ENCODE measurements at places on chromosomes 3 and 15. TPM values are rescaled to one million over a fixed set of nuclear protein-coding genes. Genes with fewer than 3 reads are reported as not detected.
A peak's percentile ranks its signal among the peaks of the same experiment; 100 is the strongest.

DNA sequence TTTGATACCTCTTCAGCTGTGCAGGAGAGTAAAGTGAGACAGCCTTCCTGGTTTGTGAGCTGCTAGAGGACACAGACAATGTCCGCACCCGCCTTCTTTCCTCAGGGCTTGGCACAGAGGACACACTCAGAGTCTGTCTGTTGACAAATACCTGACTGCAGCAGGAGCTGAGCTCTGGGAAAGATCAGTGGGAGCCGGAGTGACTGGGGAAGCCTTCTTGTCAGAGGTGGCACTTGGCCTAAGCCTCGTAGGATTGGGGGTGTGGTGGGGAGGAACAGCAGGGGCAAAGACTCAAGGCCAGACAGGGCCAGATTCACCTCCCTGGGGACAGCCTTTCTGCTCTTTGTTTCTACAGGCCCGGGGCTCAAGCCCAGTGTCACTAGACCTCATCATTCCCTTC lies 3.3 kb upstream of the IL17RC start:
- DNase-seq = no peak

DNA sequence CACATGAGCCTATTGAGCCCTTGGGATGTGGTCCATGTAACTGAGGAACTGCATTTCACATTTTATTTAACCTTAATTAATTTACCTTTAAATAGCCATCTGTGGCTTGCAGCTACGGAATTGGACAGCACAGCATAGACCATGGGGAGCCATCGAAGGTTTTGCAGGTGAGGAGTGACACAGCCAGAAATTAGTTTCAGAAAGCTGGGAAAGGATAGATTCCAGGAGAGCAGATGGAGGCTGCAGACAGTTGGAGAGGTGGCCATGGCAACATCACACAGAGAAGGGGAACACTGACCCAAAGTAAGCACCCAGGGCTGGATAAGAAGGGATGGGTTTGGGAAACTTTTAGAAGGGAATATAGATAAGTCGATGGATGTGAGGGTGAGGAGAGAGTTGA lies 100.1 kb upstream of the SLC6A11 start:
- DNase-seq = no peak

DNA sequence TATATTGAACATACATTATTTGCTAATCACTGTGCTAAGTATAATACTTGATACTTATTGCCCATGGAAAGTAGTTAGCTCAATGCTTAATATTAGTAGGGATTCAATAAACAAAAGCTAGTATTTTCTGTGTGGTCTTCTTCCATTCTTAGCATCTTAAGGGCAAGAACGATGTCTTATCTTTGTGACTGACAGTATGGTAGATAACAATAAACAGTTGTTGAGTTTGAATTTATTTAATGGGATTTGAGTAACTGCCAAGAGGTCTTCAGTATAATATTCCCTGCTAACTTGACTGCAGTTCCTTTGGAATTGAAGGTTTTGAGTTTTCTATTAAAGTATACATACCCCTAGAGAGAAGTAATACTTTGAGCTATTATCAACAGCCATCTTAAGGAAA lies 70.1 kb downstream of the ZNF609 start:
- DNase-seq = no peak

- peak; percentile 80 for DNase-seq
Measured at GRCh38 chr15:70863450-70864218, 9.7 kb upstream of the LARP6 start.

DNA sequence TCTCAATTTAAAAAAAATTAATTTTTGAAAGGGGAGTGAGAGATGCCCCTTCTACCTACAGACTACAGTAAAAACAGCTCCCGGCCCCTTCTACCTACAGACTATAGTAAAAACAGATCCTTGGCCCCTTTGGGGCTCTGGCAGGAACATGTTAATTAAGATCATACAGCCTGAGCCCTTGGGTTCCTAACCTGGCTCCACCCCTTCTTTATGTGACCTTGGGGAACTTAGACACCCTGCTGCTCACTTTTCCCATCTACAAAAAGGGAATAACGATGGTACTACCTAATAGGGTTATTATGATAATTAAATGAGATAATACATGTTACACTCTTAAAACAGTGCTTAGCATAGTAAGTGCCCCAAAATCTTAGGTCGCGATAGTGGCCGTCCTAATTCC lies 60.1 kb upstream of the SEC61A1 start:
- no peak for DNase-seq

DNA sequence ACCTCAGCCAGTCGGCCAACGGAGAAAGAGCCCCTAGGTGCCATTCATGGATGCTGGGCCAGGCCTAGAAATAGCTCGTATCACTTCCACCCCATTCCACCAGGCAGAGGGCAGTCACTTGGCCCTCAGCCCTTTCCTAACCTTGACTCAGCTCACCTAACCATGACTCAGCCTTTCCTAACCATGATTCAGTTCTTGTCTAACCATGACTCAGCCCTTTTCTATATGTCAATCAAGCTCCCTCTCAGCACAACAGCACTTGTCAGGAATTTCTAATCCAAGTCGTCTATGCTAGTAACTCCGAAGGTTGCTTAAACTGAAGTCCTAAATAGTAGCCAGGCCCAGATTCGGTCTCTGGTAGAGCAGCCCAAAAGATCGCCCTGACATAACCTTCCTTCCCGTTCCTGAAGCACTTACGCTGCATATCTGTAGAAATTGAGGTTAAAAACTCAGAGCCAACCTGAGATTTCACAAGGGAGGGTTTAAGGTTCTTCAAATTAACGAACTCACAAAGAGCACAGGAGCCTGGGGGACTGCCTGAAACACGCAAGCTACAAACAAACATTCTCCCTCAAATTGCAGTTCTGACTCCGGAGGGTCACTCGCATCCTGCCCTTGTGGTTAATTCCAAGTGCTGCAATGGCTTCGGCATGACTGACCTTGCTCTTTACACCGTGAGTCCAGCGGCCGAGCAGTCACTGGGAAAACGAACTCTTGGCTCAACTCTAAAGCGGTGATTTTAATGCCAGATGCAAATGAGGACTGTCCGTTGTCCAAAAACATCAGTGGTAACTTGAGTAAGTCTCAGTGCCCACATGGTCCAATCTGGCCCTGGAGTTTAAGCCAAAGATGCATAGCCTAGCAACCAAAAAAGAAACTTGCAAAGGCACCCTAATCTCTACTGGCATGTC lies 99.9 kb downstream of the ADAMTS17 start:
- DNase-seq = peak; percentile 69

GRCh38 chr15:77107531-77108355 lies 36.8 kb upstream of the TSPAN3 start:
- peak; percentile 42 for DNase-seq

DNA sequence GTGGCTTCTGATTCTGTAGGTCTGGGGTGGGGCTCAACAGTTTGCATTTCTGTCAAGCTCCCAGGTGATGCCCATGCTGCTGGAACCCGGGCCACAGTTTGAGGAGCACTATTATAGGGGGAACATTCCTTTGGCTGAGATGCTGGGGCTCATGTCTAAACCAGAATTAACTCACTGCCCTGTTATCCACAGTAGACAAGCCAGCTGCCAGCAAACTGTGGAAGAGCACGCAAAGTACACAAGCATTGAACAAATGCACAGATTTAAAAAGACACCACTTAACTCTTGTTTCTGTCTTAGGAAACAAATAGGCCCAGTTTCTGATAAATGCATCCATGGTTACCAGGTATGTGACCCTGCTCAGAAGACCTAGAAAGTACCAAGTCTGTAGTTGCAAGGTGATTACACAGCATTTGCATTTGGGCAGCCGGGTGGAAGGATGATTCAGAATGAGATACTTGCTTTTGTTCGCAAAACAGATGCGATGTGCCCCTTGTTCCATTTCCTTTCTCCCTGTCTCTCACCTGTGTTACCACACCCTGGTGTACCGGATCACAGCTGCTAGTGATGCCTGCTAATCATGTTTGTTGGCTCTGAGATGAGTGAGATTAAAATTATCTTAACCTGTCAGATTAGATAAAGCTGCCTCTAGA lies 12.4 kb downstream of the GYG1 start:
- no peak for DNase-seq

GRCh38 chr3:8143186-8143585 lies 358.4 kb upstream of the LMCD1 start:
- DNase-seq = peak; percentile 0

GRCh38 chr15:52563501-52564060 lies 5.2 kb downstream of the ARPP19 start:
- DNase-seq = no peak

DNA sequence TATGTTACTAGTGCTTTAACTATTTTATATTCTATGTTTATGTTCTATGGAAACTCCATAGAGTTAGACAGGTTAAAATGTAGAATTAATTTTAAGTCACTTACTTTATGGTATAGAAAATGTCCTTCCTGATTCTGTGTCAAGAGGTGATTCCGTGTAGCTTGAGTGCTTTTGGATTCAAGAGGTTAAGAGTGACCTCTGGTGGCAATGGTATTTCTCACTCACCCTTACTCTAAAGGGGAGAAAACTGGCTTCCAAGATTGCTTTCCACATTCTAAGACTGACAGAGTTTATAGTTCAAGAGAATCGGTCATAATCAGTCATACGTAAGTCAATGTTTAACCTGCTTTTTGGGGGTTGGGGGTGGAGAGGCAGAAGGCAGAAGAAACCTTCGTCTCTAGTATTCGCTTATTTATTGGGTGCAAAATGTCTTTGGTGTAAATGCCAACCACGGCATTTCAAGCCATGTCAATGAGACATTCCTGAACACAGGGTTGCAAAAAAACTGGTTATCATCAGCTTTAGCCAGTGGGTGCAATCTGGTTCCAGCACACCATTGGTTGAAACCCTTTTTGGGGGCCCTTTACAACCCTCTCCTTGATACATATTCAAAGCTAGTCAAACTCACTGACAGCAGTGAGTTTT lies 92.0 kb upstream of the VGLL3 start:
- DNase-seq = no peak

- no peak for DNase-seq
Measured at GRCh38 chr3:88462230-88462629, 312.5 kb downstream of the C3orf38 start.

- no peak for DNase-seq
Measured at GRCh38 chr3:133713347-133713746, 32.8 kb upstream of the TF start.

- no peak for DNase-seq
Measured at GRCh38 chr3:16127249-16127648, 47.2 kb upstream of the GALNT15 start.

- no peak for DNase-seq
Measured at GRCh38 chr15:40499931-40500330, 29.1 kb downstream of the CHST14 start.

GRCh38 chr15:94230883-94231722 lies at the start of gene MCTP2:
MCTP2 (plus strand) TSS chr15:94231561; CDS start chr15:94298266, 66,705 bp downstream.
- DNase-seq = peak; percentile 89

GRCh38 chr3:186883686-186884058 lies 41.2 kb downstream of the ADIPOQ start:
- DNase-seq = no peak

- DNase-seq = peak; percentile 62
Measured at GRCh38 chr3:178568155-178568731, 32.0 kb downstream of the KCNMB2 start.

GRCh38 chr15:60006203-60006862 lies 2.2 kb downstream of the FOXB1 start:
- peak; percentile 55 for DNase-seq

DNA sequence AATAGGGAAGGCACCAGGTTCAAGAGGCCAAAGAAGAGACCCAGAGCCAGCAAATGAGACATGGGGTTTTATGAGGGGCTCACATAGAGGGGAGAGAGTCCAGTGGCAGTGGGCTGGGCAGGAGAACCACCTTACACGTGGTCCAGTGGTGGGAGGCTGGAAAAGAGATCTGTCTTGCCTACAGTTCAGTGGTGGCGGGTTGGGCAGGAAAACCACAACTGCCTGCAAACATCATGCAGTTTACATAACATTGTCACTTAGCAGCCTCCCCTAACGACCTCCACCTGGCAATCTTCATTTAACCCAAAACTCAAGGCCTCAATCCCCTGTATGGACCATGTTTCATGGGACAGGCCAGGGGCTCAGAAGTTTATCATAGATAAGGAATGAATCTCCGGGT lies 29.1 kb downstream of the CRYGS start:
- DNase-seq = no peak

DNA sequence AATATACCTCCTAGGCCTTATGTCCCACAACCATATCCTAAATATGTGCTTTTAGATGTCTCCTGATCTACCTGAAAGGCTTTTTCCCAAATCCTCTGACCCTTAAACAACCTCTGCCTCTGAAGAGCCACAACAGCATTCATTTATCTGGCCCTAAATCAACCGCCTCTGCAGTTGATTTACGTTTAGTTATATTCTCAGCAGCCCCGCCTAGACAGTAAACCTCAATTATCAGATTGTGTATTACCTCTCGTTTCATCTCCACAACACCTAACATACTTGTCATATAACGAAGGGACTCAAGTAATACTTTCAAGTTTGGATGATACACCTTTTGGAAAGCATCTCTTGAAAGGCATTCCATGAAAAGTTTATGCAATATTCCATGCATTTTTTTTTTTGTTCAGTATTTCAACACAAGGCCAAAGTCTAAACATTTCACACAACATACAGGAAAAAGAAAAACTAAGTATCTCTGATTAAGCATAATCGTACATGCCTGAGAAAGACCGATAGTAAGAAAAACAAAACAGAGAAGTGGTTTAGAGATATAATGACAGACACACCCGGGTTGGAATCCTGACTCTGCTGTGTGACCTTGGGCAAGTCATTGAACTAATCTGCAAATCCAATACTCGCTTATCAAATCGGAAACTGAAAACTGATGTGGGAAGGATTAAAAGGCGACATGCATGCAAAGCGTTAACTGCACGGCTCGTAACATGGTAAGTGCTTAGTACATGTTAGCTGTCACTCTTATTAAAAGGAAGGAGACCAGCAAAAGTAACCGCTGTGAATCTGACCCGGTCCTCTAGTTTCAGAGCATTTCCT lies 778 bp downstream of the CRBN start:
- DNase-seq = no peak

DNA sequence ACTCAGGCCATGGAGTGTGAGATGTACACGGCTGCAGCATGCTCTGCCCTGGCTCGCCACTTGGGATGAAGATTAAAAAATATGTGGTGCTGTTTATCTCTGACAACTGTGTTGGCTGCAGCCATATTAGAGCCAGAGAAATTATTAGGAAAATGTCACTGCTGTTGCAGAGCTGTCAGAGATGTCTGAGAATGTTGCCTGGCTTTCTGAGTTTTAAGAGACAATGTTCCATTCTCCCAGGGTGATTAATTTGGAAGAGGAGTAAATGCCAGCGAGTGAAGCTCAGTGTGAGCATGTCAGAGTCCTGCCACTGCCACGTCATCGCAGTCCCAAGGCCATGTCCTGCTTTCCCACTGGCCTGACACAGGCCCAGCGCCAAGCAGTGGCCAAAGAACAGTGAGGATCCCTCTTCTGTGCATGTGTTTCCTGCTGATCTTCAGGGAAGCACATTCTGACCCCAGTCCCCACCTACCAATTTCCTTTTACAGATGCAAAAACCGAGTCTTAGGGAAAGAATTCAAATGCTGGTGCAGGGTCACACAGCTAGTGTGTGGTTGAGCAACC lies 370.9 kb downstream of the GABRG3 start:
- no peak for DNase-seq

The RAD51 gene
- 16.9 TPM for total RNA-seq

The ROPN1 gene
- total RNA-seq = not detected

The CPB1 gene
- not detected for total RNA-seq

The TMEM266 gene
- not detected for total RNA-seq

The LEKR1 gene
- total RNA-seq = 1.6 TPM

The CPA3 gene
- total RNA-seq = not detected

The SCAPER gene
- total RNA-seq = 17.0 TPM

The PSMD2 gene
- total RNA-seq = 1,179 TPM

The ST8SIA2 gene
- not detected for total RNA-seq

The REC114 gene
- total RNA-seq = not detected

Measured in MG63 (cell line).